Hypothalamus (tissue), 51 donors: ENCODE measurements at places on chromosomes 5 and 9.

DNA sequence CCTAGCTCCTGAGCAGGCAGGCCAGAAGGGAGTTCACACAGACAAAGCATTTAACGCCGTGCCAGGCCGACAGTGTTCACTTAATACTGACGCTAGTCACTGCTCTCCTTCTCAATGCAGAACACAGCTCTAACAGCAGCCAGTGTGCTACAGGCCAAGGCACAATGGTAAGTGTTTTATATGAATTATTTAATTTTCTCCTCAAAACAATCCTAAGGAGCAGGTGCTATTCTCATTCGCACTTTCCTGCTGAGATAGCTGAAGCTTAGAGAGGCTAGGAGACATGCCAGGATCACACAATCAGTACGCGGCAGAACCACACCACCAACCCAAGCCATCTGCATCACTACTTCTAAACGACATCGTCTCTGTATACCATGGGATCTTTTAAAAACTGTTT, 170.7 kb downstream of the SPOCK1 start:
- no peak for DNase-seq

DNA sequence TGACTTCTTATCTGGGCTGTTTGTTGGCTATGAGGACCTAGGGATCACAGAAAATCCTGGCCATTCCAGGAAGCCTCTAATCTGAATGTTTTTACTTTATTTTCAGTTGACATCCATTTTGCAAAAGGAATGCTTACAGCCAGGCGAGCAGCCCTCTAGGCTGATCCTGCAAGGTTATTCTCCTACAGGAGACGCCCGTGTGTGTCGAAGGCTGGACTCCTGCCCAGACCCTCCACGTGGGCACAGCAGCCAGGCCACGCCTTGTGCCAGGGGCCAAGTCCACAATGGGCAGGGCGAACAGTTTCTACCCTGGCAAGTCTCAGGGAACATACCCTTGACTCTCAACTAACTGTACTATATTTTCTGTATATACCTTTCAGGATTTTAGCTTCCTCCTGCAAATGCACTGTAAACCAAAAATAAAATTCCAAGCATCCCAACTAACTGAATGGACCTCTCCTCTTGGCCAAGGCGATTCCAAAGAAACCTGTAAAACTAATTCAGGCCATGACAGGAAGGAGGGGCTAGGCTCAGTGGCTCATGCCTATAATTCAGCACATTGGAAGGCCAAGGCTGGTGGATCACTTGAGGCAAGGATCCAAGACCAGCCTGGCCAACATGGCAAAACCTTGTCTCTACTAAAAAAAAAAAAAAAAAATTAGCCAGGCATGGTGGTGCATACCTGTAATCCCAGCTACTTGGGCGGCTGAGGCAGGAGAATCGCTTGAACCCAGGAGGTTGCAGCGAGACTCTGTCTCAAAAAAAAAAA, 5.7 kb downstream of the CMBL start:
- peak; percentile 43 for DNase-seq

- no peak for DNase-seq
These were observed 234.2 kb downstream of the ZNF608 start for GRCh38 chr5:124512236-124512635.

GRCh38 chr9:34588671-34589635, 571 bp downstream of the CNTFR start:
- DNase-seq = peak; percentile 27

- DNase-seq = no peak
These were observed 3.7 kb downstream of the ROPN1L start for GRCh38 chr5:10445352-10445751.

DNA sequence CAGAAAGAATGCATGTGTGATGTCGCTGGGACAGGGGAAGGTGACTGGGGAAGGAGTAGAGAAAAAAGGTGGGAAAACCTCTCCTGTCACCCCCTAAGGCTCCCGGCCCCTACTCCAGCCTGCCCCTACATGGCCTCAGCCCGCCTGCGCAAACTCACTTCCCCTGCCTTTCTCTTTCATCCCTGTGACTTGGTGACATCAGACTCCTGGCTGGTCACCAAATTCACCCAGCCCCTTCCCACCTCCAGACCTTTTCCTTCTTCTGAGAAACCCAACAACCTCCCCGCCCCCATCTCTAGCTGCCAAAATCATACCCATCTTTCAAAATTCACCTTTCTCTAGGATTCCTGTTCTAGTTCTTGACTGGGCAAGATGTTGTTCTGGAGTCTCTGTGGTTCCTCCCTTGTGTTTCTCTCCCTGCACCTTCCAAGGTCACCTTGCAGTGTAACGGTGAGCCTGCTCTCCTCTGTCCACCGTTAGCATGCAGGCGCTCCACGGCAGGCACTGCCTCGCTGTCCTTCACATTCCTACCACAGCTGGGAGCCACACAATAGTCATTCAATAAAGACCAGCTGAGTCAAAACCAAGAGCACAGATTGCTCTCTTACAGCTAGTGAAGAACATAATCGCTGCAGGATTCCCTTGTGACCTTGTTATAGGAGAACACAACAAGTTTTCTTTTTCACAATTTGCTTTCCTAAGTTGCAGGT, 134.5 kb downstream of the FANCC start:
- no peak for DNase-seq
